ENCODE measurements at places on chromosomes 13 and 19. TPM values are rescaled to one million over a fixed set of nuclear protein-coding genes. Genes with fewer than 3 reads are reported as not detected.

DNA sequence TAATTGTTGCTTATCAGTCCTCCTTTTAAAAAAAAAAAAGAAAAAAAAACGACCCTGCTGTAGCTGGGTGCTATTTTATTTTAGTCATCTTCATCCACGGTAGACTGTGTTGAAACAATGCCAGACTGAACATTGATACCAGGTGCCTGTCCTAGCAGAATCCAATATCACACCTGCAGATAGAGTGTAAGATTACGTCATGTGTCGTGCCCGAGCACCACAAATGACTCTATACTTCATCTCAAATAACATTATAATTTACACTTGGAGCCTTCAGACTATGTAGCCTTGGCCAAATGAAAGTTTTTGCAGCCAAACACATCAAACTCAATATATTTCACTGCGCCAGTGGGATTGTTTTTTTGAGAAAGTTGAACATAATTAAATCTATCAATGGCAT, 410.6 kb downstream of the FGF9 start:
- no peak for DNase-seq

DNA sequence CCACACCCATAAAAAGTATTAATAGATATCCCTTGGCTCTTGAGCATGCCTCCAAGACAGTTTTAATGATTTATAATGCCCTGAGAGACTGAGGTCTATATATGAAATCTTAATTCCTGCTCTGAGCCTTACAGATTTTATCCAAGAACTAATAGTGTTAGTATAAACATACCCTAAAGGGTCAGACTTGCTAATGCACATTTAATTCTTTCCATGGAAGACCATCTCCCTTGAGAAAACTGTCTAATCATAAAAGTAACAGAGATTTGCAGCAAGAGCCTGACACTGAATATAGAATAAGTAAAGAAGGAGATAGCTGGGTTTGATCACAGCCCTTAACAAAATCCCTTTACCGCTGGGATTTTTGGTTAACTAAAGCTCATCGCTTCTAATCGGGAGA, 650.8 kb upstream of the KLF12 start:
- DNase-seq = no peak

- DNase-seq = peak; percentile 52
Measured at GRCh38 chr13:80083853-80084676, 256.9 kb downstream of the SPRY2 start.

- no peak for DNase-seq
Measured at GRCh38 chr13:84653915-84654534, 771.8 kb upstream of the SLITRK1 start.

GRCh38 chr19:18669524-18669817, 14.0 kb upstream of the CRTC1 start:
- DNase-seq = no peak

GRCh38 chr13:52010890-52011631, at the start of gene ATP7B:
TSS of gene ATP7B (minus strand) at chr13:52011450. CDS start at chr13:52011337, 113 bp downstream.
- DNase-seq = no peak

GRCh38 chr13:111049791-111050538, 65.1 kb upstream of the ARHGEF7 start:
- no peak for DNase-seq

GRCh38 chr13:46515803-46516202, 37.2 kb upstream of the LRCH1 start:
- DNase-seq = no peak

DNA sequence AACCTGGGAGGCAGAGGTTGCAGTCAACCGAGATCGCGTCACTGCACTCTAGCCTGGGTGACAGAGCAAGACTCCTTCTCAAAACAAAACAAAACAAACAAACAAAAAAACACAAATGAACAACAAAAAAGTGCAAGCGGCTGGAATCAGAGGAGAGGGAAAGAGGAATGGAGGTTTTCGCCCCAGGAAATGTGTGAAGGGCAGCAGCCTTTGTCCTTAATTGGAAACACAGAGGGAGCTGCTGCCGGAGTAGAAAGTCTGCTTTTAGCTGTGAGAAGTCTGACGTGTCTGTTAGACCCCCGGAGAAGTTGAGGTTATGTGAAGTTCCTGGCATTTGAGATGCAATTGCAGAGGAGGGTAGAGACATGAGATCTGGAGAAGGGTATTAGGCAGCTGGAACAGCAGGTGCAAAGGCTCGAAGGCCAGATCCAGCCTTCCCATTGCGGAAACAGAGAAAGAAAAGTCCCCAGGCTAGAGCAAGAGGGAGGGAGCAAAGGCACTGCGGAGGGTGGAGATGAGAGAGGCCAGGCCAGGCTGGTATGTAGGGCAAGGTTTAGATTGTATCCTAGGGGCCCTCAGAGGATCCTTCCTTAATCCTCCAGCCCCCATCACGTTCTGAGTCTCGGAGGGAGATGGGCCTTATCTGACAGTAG, 473 bp downstream of the TMIGD2 start:
- no peak for DNase-seq

DNA sequence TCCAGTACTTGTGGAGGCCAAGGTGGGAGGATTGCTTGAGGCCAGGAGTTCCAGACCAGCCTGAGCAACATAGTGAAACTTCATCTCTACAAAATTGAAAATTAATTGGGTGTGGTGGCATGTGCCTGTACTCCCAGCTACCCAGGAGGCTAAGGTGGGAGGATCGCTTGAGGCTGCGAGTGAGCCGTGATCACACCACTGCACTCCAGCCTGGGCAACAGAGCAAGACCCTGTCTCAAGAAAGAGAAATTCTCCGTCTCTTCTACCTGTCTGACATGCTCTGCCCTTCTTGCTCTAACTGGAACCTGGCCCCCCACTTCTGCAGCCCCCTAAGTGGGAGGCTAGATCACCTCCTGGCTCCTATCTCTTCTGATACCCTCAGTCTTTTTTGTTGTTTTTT, 7.4 kb downstream of the EIF3K start:
- DNase-seq = no peak

- DNase-seq = no peak
Measured at GRCh38 chr13:21567714-21568113, 36.3 kb downstream of the MICU2 start.

DNA sequence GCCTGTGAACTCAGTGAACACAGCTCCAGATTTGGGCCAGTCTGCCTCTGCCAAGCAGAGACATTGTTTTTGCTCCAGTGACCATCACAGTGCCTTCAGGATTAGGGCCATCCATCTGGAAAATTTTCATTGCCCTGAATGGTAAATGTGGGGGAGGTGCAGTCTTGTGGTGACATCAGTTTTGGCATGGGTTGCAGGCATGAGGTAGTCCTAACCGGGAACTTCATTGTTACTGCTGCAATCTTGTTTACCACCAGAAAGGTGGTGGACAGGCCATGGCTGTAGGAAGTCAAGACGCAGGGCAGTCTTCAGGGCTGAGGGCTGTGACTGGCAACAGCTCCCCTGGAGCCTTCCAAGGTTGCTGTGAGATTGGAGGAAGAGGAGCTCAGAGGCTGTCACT, 55.2 kb downstream of the SPATA13 start:
- peak; percentile 93 for DNase-seq

- no peak for DNase-seq
Measured at GRCh38 chr19:436413-436950, 24.4 kb downstream of the SHC2 start.

- DNase-seq = peak; percentile 6
Measured at GRCh38 chr13:29543230-29544215, 52.0 kb downstream of the SLC7A1 start.

GRCh38 chr19:52871466-52871865, 14.0 kb upstream of the ZNF468 start:
- no peak for DNase-seq

DNA sequence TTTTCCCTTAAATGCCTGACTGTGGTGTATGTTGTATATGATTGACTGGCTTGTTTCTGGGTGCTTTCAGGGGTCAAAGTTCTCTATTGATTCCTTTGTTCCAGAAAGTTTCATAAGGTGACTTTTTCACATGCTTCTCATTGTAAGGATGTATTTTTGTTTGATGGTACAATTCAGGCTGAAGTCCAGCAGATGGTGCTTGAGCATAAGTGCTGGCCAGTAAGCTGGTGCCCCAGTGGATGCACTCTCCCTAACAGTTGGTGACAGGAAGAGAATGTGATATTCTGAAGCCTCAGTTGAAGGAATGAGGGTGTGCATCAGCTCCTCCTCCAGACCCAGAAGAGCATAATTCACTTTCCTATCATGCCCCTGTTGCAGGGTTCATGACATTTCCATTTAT, 1941.6 kb upstream of the PRR20A start:
- DNase-seq = no peak

DNA sequence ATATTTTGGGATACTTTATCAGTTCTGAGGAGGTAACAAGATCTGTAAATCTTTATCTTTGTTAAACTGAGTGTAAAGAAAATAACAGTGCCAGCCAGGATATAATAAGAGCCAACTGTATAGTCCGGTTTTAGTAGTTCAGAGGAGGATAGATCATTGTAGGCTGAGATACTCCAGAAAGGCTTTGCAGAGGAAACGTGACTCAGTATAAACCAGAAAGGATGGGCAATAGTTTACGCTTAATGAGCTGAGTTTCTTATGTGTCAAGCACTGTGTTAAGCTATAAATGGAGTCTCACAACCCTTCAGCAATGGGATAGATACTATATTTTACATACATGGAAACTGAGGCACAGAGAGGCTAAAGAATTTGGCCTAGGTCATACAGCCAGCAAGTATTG, 3.8 kb downstream of the RFXAP start:
- DNase-seq = no peak

GRCh38 chr13:35984287-35984686, 146.9 kb downstream of the DCLK1 start:
- DNase-seq = no peak

GRCh38 chr19:48325265-48325910, at the start of gene EMP3:
TSS of gene EMP3 (plus strand) at chr19:48325552. CDS start at chr19:48326845, 1,293 bp downstream.
- no peak for DNase-seq

- DNase-seq = no peak
Measured at GRCh38 chr19:6042776-6043726, 65.1 kb upstream of the RANBP3 start.

- DNase-seq = no peak
Measured at GRCh38 chr13:32214071-32214470, 101.1 kb downstream of the ZAR1L start.

GRCh38 chr13:33032037-33032625, 15.9 kb downstream of the KL start:
- no peak for DNase-seq

GRCh38 chr13:32432856-32433255, 4.9 kb upstream of the N4BP2L1 start:
- DNase-seq = no peak

The TNFSF11 gene
- 1.2 TPM for total RNA-seq

The GPI gene
- 453 TPM for total RNA-seq

The FFAR2 gene
- not detected for total RNA-seq

The BCL3 gene
- 32.4 TPM for total RNA-seq

The EMC10 gene
- 185 TPM for total RNA-seq

The ZNRF4 gene
- total RNA-seq = not detected

The DUS3L gene
- 35.1 TPM for total RNA-seq

The LILRA2 gene
- not detected for total RNA-seq

The MEDAG gene
- 0.17 TPM for total RNA-seq

The KIR2DL4 gene
- total RNA-seq = not detected

The ADGRE1 gene
- total RNA-seq = not detected

Data from epithelial cell of proximal tubule (primary cell).